ENCODE measurements at places on chromosomes 5 and 9. TPM values are rescaled to one million over a fixed set of nuclear protein-coding genes. Genes with fewer than 3 reads are reported as not detected.

Gene SLC6A7
- not detected for total RNA-seq

Gene MARCOL
- total RNA-seq = not detected

Gene LCN12
- 0.12 TPM for total RNA-seq

Gene HACD4
- 9.1 TPM for total RNA-seq

Gene SPATA31C1
- not detected for total RNA-seq

Gene LECT2
- not detected for total RNA-seq

Gene CDKN2A
- total RNA-seq = 8.9 TPM

Gene CCNJL
- total RNA-seq = 0.12 TPM

Gene ADGRD2
- total RNA-seq = not detected

Gene UIMC1
- total RNA-seq = 31.9 TPM

Gene UBLCP1
- 15.2 TPM for total RNA-seq

Gene C1QTNF3
- 1.4 TPM for total RNA-seq

Gene WWC1
- 0.33 TPM for total RNA-seq

Gene FAM240B
- total RNA-seq = not detected

Gene FRMD3
- 1.4 TPM for total RNA-seq

Gene ORM1
- not detected for total RNA-seq

Gene CDX1
- 0.12 TPM for total RNA-seq

Gene HAVCR2
- total RNA-seq = 0.44 TPM

Gene ECM2
- total RNA-seq = 1.00 TPM

Gene PCDHB15
- total RNA-seq = 0.37 TPM

Gene EGFLAM
- total RNA-seq = 0.75 TPM

Gene SPATA31A5
- total RNA-seq = not detected

Gene RNF183
- total RNA-seq = 0.37 TPM

Gene KIF12
- not detected for total RNA-seq

Gene RETREG1
- 6.6 TPM for total RNA-seq

Gene TAF1L
- total RNA-seq = under 0.01 TPM

Gene PPP3R2
- total RNA-seq = not detected

Gene CREB3
- 84.7 TPM for total RNA-seq

Gene ABLIM3
- 19.6 TPM for total RNA-seq

Gene PTGER4
- total RNA-seq = 2.9 TPM

Gene PRDM9
- total RNA-seq = not detected

Gene TRIM41
- 16.6 TPM for total RNA-seq

Gene CATSPER3
- total RNA-seq = 0.12 TPM

Measured in uterine smooth muscle cell (primary cell).